ENCODE measurements at places on chromosomes 1 and 21. TPM values are rescaled to one million over a fixed set of nuclear protein-coding genes. Genes with fewer than 3 reads are reported as not detected.
A peak's percentile ranks its signal among the peaks of the same experiment; 100 is the strongest.

CLCA2 gene
- not detected for total RNA-seq

HAO2 gene
- not detected for total RNA-seq

CCDC190 gene
- not detected for total RNA-seq

KDM5B gene
- total RNA-seq = 22.7 TPM

COL8A2 gene
- total RNA-seq = 0.07 TPM

GRCh38 chr1:151855933-151856332 lies 2.4 kb upstream of the THEM5 start:
- H3K27me3 ChIP-seq = no peaks in the 10 kb centered on the region
- no peaks in the 10 kb centered on the region for H3K4me1 ChIP-seq
- no peaks in the 10 kb centered on the region for H3K36me3 ChIP-seq
- DNase-seq = no peak

- no peaks in the 10 kb centered on the region for H3K27me3 ChIP-seq
- no peaks in the 10 kb centered on the region for H3K36me3 ChIP-seq
- H3K4me3 ChIP-seq = no peak overlapping the region
- H3K4me1 ChIP-seq = no peaks in the 10 kb centered on the region
Measured at GRCh38 chr21:31623664-31624063, 35.8 kb upstream of the SOD1 start.

DNA sequence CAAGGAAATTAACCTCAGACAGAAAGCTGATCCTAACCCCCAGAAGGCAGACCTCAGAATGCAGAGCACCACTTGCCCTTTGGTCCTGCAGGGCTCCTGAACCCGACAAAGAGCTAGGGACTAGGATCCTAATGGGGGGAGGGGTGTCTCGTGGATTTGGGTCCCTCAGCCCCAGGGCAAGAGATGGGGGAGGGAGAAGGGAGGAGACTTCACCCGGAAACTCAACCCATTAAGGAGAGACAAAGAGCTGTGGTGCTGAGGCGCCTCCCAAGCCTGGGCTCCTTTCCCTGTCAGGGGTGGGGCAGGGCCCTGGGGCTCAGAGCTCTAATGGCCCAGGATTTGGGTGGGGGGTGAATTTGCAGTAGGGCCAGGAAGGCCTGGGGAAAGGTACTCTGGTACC lies 2.9 kb downstream of the NECTIN4 start:
- H3K36me3 ChIP-seq = no peaks in the 10 kb centered on the region
- no peaks in the 10 kb centered on the region for H3K4me1 ChIP-seq
- no peak overlapping the region for H3K4me3 ChIP-seq

DNA sequence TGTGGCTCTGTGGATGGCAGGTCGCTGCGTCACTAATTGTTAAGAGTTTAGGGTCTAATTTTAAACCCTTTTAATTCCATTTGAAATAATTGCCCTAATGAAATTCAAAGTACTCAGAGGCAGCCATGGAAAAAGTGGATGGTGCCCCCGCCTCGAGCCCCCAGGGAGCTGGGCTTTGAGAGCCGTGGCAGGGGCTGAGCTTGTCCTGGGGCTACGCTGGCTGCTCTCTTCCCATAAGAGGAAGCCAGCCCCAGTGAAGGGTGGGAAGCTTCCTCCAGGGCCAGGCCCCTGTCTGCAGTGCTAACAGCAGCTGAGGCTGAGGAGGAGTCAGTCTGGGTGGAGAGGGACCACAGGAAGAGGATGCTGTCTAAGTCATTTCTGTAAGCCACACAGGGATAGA lies 315.0 kb upstream of the POU3F1 start:
- H3K4me3 ChIP-seq = no peak overlapping the region
- no peak overlapping the region for H3K27ac ChIP-seq
- no peak for DNase-seq
- no peaks in the 10 kb centered on the region for H3K36me3 ChIP-seq
- H3K27me3 ChIP-seq = no peaks in the 10 kb centered on the region

DNA sequence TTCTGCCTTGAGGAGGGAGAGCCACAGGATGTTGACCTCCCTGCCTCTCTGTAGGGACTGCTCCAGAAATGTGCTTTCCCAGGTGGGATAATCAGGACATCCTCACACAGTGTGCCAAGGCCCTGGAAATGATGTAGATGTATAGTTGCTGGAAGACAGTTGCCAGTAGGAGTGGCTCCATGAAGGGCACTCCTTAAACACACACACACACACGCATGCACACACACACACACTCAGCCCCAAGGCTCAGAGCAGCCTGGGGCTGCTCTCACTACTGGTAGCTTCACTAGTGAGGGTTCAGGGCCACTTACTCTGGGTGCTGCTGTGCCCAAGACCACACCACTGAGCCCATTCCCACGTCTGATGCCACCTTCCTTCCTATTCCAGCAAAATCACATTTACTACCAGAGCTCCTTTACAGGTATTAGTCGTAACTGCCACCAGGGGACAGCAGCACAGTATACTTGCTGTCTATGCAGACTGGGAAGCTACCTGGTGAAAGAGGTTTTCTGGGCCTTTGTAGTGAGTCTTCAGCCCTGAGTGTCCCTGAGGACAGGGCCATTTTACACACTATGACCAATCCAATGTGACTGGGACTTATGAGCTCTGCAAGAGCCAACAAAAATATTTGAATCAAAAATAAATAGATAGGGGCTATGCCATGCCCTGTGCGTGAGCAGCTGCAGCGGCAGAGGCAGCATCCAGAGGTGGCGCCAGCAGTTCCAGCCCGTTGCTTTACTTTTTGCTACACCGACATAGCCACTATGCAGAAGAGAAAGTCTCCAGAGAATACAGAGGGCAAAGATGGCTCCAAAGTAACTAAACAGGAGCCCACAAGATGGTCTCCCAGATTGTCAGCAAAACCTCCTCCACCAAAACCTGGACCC lies 15.0 kb downstream of the CRNN start:
- H3K4me1 ChIP-seq = no peaks in the 10 kb centered on the region
- no peak overlapping the region for H3K27ac ChIP-seq
- no peaks in the 10 kb centered on the region for H3K27me3 ChIP-seq
- H3K36me3 ChIP-seq = no peaks in the 10 kb centered on the region
- DNase-seq = no peak

GRCh38 chr1:98373056-98373455 lies 288.5 kb upstream of the SNX7 start:
- no peak overlapping the region for H3K4me3 ChIP-seq
- no peaks in the 10 kb centered on the region for H3K27me3 ChIP-seq
- no peak for DNase-seq
- no peak overlapping the region for H3K27ac ChIP-seq

GRCh38 chr1:230339033-230339432 lies 87.1 kb downstream of the PGBD5 start:
- H3K27me3 ChIP-seq = no peaks in the 10 kb centered on the region
- H3K36me3 ChIP-seq = no peaks in the 10 kb centered on the region
- no peak for DNase-seq
- no peak overlapping the region for H3K27ac ChIP-seq

GRCh38 chr1:87951409-87951808 lies 622.7 kb downstream of the LMO4 start:
- DNase-seq = no peak
- no peaks in the 10 kb centered on the region for H3K36me3 ChIP-seq
- no peak overlapping the region for H3K4me3 ChIP-seq
- no peak overlapping the region for H3K27ac ChIP-seq
- H3K4me1 ChIP-seq = no peaks in the 10 kb centered on the region

GRCh38 chr1:171742577-171742922 lies 685 bp upstream of the VAMP4 start:
- DNase-seq = no peak
- no peaks in the 10 kb centered on the region for H3K36me3 ChIP-seq
- H3K27me3 ChIP-seq = no peaks in the 10 kb centered on the region
- peak overlapping the region; percentile 98 for H3K27ac ChIP-seq
- H3K4me1 ChIP-seq = peaks cover 42% of the 10 kb centered on the region

GRCh38 chr1:89657886-89658285 lies 25.0 kb downstream of the LRRC8C start:
- H3K36me3 ChIP-seq = no peaks in the 10 kb centered on the region
- DNase-seq = no peak
- H3K4me1 ChIP-seq = peaks cover 75% of the 10 kb centered on the region
- H3K4me3 ChIP-seq = no peak overlapping the region
- no peaks in the 10 kb centered on the region for H3K27me3 ChIP-seq

- DNase-seq = no peak
- H3K27me3 ChIP-seq = no peaks in the 10 kb centered on the region
- no peak overlapping the region for H3K4me3 ChIP-seq
Measured at GRCh38 chr1:83750201-83750600, 248.7 kb downstream of the TTLL7 start.

DNA sequence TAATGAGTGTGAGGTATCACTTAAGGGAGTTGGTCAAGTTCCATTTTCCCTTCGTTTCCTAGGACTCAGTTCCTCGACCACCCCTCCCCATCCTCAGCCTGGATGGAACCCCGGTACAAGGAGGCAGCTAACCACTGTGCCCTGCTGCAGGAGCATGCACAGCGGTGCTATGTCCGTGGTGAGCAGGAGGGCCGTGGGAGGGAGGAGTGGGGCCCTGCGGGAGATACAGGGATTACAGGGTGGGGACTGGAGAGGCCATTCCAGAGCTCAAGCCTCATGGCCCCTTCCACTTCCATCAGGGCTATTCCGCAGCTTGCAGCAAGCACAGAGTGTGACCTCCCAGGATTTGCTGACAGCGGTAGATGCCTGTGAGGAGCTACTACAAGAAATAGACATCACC lies 25.8 kb downstream of the HYI start:
- no peaks in the 10 kb centered on the region for H3K4me1 ChIP-seq
- no peak overlapping the region for H3K27ac ChIP-seq
- no peak overlapping the region for H3K4me3 ChIP-seq
- no peaks in the 10 kb centered on the region for H3K27me3 ChIP-seq

DNA sequence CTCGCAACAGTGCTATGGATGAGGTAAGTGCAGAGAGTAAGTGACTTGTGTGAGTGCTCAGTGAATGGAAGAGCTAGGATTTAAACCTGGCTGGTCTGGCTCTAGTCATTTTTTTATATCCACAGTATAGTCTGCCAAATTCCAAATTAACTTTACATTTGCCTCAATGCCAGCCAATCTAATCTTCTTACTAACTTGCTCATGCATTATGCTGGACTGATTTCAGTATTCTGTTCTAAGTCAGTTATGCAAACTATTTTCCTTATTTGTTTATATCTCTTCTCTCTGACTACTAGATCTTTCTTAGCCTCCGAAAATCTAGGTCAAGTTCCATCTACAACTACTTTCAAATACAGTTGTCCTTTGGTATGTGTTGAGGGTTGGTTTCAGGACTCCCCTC lies 133.3 kb downstream of the XPR1 start:
- H3K4me3 ChIP-seq = no peak overlapping the region
- H3K27me3 ChIP-seq = no peaks in the 10 kb centered on the region
- H3K27ac ChIP-seq = no peak overlapping the region
- no peaks in the 10 kb centered on the region for H3K36me3 ChIP-seq
- no peak for DNase-seq

DNA sequence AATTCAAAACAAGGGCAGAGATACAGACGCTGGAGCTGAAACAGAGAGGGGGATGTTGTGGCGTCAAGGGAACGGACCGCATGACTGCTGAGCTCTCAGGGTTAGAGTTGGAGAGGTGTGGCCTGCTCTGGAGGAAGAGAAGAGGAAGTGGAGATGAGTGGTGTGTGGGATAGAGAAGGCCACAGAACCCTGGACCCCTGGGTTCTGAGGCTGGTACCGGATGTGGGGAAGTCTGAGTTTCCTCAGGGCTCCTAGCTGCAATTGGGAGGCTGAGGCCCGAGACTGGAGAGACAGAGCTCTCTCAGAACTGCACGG lies 1.8 kb downstream of the BCAN start:
- peak; percentile 48 for DNase-seq
- no peaks in the 10 kb centered on the region for H3K36me3 ChIP-seq
- H3K4me3 ChIP-seq = no peak overlapping the region

DNA sequence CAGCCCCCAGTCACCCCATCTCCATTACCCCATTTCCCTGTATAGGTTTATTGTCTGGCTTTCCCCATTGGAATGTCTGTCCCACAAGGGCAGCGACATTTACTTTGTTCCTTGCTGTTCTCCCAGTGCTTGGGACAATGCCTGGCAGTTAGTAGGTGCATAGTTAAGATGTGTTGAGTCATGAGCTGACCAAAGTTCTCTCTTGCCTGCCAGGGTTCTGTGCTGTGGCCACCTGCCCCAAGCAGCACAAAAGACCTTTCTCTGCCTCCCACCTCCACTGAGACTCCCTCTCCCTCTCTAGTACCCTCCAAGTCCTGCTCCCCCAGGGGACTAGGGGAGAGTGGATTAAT lies 40.0 kb downstream of the TMCO4 start:
- no peaks in the 10 kb centered on the region for H3K36me3 ChIP-seq
- H3K4me3 ChIP-seq = no peak overlapping the region
- DNase-seq = no peak
- no peaks in the 10 kb centered on the region for H3K27me3 ChIP-seq
- H3K4me1 ChIP-seq = no peaks in the 10 kb centered on the region
- H3K27ac ChIP-seq = no peak overlapping the region
